AG04449 (cell line): ENCODE measurements at places on chromosomes 13 and 19.

- DNase-seq, result no peak
Measured at GRCh38 chr13:95250961-95251360, 50.3 kb downstream of the ABCC4 start.

GRCh38 chr13:46778890-46779289 lies 18.1 kb downstream of the ESD start:
- no peak for DNase-seq

- no peak for DNase-seq
Measured at GRCh38 chr13:108154421-108154858, 60.9 kb downstream of the LIG4 start.

DNA sequence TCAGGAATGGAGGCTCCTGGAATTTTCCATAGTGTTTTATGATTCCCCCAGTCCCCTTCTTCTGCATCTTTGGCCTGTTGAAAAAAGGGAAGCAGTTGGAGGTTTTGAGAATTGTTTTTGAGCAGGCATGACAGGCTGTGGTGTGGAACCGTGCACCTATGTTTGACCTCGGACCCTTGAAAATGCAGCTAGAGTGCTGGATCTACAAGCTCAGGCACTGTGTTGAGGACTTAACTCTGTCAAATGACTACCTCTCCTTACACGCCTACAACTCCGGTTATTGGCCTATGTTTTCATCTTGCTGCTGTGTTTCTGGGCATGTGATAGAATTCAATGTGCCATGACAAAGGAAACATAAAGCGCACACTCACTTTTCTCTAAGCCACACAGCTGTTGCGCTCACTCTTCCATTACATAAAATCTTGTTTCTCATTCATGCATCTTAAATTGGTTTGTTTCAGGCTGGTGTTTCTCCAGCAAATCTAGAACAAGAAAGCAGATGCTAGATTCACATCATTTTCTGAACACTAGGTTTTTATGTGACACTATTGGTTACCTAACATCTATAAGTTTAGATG lies 616.6 kb downstream of the FGF9 start:
- DNase-seq, result no peak

DNA sequence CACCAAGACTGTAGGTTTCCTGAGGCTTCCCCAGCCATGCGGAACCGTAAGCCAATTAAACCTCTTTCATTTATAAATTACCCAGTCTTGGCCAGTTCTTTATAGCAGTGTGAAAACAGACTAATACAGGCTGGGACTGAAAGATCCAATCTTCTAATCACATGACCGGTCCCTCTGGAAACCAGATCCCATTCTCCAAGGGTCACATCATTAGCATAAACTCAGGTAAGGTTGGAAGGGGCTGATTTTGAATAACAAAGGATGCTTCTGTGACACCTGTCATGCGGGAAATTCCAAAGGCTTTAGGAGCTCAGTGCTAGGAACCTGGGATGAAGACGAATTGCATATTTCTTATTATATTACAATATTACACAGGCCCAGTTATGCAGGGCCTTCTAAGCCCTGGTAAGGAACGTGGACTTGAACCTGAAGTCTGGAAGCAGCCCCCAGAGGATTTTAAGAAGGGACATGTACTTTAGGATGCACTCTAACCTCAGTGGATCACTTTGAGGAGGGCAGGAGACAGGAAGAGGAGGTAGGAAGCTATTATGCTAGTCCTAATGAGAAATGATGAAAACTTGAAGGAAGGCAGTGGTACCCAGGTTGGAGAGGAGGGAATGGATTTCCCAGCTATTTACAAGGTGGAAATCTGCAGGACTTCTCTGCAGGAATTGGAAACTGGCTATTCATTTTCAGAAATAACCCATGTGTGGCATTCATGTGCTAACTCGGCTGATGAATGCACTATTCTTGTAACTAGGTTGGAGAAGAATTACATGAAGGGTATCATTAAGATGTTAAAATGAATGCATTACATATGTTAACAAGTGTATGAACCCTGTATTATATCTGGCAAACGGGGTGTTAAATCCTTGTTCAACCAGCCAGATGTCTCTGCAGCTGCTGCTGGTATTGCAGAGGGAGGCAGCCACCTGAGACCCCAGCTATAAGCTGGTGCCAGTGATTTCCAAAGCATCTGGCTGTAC lies 19.3 kb downstream of the TNFSF11 start:
- no peak for DNase-seq

GRCh38 chr13:95713651-95714050 lies 36.7 kb downstream of the DNAJC3 start:
- DNase-seq, result no peak

DNA sequence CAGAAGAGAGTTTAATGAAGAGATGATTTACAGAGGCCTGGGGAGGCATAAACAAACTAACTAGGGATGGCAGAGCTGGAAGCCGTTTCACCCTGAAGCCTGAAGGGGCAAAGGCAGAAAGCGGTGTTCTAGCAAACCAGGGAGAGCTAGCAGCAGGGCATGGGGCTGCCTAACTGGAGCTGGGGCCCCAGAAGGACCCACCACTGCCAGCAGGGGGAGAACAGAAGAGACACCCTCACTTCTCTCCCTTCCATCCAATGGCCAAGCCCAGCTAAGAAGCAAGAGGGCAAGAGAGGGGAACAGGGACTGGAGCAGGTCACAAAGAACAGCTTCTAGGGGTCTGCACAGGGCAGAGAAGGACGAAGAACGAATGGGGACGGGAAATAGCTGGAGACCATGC lies 195.5 kb downstream of the KATNAL1 start:
- DNase-seq, result no peak

GRCh38 chr19:41327576-41328156 lies 17.7 kb downstream of the CCDC97 start:
- DNase-seq, result no peak

GRCh38 chr13:22883262-22883840 lies 297.4 kb upstream of the SGCG start:
- no peak for DNase-seq

DNA sequence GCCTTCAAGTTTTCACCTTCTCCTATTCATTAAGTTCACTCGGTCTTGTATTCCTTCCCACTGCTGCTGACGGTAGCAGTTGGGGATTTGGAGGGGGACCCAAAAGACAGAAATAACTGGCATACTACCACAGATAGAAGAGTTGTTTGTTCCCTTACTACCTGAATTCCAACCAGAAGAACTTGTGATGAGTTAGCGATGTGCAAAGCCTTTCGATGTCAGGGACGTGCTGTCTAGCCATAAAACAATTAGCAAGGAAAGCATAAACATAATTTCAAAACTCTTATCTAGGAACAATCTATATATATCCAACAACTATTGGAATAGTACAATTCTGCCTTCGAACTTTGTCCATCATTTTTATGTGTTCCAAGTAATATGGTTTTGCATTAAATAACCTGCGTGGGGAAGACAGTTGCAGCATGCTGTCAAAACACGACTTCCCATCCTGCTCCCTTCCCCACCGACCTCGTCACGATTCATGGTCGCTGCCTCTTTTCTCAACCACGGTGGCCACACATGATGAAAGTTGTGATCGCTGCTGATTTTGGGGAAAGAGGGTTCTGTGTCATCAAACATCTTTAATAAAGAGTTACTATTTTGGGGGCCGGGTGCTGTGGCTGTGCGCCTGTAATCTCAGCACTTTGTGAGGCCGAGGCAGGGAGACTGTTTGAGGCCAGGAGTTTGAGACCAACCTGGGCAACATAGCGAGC lies 3.8 kb upstream of the SLC7A9 start:
- DNase-seq, result no peak

DNA sequence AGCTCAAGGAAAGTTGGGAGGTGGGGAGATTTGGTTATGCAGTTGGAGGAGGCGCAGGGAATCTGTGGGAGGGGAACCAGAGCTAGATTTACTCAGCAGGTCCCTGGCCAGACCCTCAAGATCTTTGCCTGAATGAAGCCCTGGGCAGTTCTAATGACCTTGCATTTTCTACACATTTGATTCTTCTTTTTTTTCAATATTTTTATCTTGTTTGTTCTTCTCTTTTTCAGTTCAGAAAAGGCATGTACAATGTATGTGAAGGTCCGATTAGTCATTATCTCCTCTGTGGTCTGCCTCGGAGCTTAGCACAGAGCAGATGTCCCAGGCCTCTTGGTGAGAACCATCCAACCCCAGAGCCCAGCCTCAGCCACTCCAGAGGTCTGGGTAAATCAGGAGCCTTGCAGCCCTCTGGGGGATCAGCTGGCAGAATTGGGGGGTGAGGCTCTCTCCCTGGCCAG lies 24.2 kb downstream of the SERP2 start:
- DNase-seq, result no peak

DNA sequence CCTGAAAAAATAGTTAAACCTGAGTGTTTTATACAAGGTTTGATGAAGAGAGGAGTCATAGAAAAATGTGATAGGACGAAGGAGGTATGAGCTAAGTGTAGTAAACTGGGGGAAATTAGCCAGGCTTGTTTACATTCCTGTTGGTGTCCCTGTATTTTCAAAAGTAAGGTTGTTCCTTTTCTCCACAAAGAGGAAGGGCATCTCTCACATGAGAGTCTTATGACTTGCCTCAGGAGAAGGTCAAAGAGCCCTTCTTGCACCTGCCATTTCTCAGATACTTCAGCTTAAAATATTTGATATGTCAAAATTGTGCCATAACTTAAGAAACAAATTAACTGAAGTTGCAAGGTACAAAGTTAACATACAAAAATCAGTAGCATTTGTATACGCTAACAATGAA lies 3.6 kb upstream of the N4BP2L2 start:
- DNase-seq, result no peak
